ENCODE measurements at places on chromosomes 5 and 9.

DNA sequence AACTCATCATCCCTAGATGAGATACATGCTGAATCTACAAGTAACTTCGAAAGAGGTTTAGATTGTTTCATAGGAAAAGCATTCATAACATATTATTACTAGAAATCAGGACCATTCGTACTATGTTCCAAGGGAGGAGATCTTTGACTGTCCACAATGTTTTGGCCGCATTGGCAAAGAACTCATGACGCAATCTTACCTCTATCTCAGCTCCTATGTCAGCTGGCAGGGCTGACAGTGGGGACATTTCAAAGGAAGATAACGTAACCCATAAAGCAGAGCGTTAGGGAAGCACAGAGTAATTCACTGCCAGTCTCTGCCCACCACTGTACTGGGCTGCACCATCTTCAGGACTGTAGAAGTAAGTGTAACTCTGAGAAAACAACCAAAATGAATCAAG, 69.7 kb downstream of the EFNA5 start:
- no peak for DNase-seq

DNA sequence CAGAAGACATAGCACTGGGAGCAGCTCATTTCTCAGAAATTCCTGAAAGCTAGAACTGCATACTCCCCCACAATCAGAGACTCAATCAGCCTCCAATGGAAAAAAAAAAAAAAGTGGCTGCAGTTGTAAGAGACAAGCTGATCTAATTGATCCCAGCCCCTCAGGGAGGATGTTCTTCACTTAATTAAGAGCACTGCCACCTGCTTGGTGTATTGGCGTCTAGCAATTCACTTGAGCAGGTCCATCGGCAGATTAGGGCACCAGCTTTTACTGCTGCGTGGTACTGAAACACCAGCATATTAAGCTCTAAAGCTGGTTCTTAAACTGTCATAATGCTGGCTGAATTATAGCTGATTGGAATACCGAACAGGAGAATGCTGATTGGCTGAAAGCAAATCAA, 1890.1 kb upstream of the WWC1 start:
- DNase-seq = no peak

DNA sequence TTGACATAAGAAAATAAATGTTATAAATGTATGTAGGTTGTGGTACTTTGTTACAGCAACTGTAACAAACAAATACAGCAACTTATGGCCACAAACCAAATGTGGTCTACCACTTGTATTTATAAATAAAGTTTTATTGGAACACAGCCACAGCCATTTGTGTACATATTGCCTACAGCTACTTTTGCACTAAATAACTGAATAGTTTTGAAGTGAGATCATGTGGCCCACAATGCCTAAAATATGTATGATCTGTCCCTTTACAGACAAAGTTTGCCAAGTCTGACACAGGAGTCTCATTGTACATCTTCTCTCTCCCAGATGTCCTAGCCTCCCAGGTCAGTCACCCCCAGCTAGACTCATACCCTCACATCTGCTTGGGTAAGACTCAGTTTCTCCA, 283.6 kb upstream of the PRDM9 start:
- no peak for DNase-seq

- DNase-seq = no peak
These were observed 84.5 kb upstream of the VCAN start for GRCh38 chr5:83387041-83387440.

DNA sequence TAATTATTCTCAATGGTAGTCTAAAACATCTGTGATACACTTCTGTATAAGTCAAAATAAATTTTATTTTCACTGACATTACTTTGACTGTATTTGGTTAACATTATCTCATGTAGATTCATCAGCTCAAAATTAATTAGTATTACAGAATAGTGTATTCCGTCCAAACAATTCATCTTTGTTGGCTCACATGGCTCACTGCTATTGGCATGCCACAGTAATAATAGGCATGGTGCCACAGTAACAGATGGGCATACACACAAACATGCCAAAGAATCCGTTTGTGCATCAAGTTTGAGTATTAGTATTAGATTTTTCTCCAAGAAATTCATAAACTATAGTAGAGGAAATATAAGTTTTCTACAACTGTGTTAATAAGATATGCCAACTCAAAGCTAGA, 14.2 kb downstream of the AP3B1 start:
- DNase-seq = no peak

- peak; percentile 46 for DNase-seq
These were observed 24.7 kb upstream of the CETN3 start for GRCh38 chr5:90434116-90434714.

DNA sequence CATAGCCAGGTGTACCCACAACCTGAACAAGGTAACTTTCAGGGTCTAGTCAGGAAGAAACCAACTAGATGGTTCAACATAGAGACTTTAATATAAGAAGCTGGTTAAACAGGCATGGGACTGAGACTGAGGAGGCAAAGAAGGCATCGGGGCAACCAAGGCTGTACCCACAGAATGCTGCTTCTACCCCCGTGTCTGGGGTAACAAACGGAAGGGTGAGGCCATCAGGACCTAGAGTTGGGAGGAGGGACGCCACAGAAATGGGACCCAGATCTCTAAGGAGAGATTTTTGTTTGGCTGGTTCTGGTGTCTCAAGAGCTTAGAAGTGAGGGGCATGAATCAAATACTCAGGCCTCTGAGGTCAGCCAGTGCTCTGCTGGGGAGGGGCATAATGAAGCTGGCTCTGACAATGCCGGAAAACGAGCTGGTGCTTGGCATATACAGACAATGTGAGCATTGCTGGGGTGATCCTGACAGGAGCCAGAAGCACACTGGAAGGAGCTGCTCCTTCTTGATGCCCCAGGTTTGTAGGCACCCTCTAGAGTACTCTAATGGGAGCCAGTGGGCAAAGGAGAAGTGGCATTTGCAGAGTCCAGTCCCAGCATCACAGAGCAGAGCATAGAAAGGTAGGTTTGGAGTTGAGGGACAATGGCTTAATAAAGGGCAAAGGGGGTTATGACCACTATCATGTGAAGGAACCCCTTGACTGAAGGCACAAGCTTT, 3.7 kb downstream of the MLANA start:
- no peak for DNase-seq

- no peak for DNase-seq
These were observed 49.6 kb downstream of the ANKDD1B start for GRCh38 chr5:75660678-75661465.

- peak; percentile 50 for DNase-seq
These were observed 199.5 kb upstream of the TAS2R1 start for GRCh38 chr5:9829621-9830020.

- DNase-seq = peak; percentile 97
These were observed 197.4 kb downstream of the SEMA5A start for GRCh38 chr5:9348401-9348996.

GRCh38 chr9:85723215-85723614, 18.5 kb downstream of the AGTPBP1 start:
- no peak for DNase-seq

DNA sequence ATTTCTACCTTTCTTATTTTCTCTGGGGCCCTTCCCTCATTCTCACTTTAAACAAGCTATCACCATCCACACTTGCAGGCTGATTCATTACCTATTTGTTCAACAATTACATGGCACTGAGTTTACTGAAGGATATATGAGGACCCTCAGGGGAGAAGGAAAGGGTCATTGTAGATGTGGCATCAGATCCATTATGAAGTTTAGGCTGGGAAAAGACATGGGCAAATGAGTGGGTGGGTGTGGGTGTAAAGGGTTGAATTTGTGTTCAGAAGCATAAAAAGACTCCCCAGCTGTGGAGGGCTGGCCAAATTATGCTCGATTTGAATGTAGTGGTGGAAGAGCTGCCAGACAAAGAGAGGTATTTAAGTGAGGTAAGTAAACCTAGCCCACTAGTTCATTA, 55.9 kb upstream of the MTAP start:
- no peak for DNase-seq

DNA sequence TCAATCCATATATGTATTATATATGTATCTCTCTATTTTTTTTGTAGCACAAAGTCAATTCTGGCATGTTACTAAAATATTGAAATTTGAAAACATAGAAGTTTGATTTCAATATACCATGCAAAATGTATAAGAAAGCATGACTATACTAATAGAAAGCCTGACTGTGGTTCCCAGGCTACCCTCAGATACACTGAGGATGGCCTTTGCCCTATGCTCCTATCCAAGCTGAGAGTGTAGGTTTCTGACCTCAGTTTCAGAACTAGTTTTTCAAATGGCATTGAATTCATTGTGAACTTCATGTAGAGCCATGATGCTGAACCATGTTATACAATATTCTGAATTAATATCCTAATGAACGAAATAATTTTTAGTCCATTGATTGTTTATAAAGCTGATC, 220.4 kb upstream of the IZUMO3 start:
- no peak for DNase-seq

GRCh38 chr5:146213210-146213826, 9.9 kb downstream of the RBM27 start:
- no peak for DNase-seq

DNA sequence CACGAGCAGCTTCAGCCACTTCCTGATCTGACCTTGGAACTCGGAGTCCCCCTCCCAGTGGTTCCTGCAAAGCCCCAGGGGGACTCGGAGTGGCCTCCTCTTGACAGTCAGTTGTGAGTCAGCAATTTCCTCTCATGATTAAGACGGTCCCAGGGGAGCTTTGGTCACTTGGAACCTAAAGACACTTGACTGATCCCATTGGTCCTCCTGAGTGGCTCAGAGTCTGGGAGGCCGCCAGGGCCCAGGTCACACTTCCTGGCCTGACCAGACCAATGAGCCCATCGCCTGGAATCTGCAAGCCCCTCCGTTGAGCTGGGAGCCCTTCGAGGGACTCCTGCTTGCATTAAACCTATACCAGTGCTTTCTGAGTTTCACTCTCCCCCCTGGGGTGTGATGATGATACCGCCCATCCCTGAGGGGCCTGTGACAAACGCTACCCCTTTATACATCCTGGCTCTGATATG, 29.1 kb downstream of the TSPAN17 start:
- peak; percentile 69 for DNase-seq

GRCh38 chr9:138070815-138071214, 193.2 kb downstream of the CACNA1B start:
- no peak for DNase-seq

GRCh38 chr5:153256-153655, 38.0 kb upstream of the LRRC14B start:
- peak; percentile 80 for DNase-seq

DNA sequence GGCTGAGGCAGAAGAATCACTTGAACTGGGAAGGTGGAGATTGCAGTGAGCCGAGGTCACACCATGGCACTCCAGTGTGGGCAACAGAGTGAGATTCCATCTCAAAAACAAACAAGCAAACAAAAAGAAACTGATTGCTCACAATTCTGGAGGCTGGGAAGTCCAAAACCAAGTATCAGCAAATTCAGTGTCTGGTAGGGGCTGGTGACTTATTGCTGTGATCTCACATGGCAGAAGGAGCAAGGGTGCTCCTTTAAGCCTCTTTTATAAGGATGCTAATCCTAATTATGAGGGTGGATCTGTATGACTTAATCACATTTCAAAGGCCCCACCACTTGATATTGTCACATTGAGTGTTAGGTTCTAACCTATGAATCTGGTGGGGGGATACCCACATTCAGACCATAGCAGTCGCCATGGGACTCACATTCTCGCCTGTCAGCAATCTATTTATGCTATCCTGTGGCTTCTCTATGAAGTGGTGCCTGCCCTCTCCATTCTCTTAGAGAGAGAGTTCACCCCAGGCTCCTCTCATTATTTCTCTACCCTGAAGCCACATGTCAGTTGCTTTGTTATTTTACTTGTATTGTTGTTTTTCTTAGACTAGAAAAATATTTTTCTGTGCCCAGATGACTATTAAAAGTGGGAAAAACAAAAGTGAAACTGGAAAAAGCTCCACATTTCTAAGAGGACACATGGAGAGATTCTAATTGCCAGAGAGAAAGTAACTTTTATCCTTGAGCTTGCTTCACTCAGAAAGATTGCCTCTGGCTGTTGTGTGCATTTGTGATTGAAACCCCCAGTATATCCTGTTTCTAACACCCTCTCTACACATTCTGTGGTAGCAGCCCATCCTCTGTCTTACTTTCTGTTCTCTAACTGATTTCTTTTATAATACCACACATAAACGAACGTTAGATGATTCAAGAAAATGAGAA, 18.8 kb upstream of the PRLR start:
- DNase-seq = peak; percentile 17

- DNase-seq = no peak
These were observed 108.9 kb downstream of the GDNF start for GRCh38 chr5:37730896-37731455.

DNA sequence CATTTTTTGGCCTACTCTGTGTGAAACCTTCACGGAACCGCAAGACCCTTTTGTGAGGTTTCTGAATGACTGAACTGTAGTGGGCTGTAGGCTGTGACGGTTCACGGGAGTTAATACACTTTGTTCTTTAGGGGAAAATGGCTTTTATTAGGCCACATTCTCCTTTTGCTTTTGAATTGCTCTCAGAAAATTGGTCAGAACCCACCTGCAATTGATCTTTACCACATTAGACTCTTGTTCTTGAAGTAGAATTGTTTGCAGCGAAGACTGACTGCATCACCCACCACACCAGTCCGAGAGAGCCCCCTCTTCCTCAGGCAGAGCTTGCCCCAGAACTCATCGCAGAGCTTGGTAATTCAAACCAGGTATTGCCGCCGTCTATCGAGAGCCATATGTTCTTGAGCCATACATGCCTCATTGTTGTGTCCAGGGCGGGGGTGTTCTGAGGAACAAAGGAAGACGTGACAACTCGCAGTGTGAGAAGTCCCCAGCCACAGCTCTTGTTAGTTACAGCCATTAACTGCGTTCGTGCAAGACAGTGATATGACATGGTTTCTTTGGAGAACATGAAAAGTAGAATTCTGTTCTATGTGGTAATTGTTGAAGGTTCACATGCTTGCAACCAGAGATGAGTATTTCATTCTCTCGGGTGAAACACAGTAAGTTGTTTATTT, 166.4 kb upstream of the OTULINL start:
- no peak for DNase-seq

GRCh38 chr5:62742207-62742606, 163.6 kb downstream of the LRRC70 start:
- DNase-seq = no peak

DNA sequence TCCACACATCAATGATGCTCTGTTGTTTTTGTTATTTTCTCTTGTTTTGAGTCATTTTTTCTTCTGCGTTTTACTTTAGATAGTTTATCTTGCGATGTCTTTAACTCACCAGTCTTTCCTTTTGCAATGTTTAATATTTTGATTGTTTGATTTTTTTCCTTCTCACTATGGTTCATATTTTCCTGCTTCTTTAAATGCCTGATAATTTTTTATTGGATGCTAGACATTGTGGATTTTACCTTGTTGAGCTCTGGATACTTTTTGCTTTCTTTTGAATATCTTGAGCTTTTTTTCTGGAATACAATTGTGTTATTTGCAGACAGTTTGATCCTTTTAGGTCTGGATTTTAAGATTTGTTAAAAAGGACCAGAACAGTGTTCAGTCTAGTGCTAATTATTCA, 55.2 kb upstream of the GAS1 start:
- DNase-seq = no peak

DNA sequence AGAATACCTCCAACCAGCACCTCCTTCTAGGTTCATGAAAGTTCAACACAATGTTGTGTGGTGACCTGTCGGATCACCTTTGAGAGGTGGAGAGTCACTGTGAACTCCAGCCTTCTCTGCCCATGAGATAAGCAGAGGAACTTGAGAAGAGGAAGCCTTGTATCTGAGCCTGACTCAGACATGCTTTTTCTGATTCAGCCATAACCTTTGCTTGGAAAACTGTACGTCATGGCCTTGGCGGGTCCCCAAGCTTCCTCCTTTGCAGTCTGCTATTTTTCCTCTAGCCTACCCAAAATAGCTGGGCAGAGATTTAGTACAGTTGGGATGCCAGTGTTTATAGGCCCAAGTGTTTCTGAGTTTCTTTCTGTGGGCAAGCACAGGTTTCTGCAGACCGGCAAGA, 274.7 kb downstream of the CETN3 start:
- DNase-seq = no peak

Measured in EL (cell line).